Activated gamma-delta T cell treated with anti-CD3 and anti-CD28 coated beads, Interleukin-2, amount 50 U/mL, for 16 hours (primary cell): ENCODE measurements at places on chromosomes 12 and 14.

GRCh38 chr14:59210621-59211020 is 22.2 kb downstream of the DAAM1 start:
- no peak for DNase-seq

DNA sequence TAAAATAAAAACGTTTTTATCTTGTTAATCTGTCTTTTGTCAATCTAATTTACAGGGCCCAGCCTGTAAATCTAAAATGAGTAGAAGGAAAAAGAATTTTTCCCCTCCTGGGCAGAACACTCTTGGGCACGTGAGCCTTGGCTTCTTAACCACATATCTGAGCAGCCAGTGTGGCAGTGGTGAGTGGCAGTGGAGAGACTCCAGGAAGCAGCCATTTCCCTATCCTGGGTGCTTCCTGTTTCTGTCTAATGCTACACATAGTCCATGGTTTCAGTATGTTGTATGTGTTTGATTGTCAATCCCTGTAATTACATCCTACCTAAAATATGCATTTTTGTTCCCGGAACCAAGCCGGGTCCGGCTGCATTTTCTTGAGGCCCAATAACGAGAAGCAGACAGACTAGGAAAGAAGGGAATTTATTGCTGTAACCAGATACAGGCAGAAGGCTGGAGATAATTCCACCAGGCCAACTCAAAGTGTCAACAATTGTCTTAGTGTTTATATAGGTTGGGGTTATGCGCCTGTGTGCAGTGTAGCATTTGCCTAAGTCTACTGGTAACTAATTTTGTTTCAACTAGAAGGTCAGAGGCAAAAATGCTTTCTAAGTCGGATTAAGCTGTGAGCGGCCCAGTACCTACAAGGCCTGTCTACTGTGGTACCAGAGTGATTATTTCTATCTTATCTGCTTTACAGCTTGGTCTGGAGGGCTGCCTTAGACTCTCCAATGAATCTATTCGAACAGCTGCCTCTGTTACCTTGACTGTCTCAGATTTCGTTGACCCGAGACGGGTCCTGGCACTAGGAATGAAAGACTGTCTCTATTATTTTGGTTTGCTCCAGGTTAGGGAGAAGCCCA is 82.4 kb upstream of the RESF1 start:
- no peak for DNase-seq

GRCh38 chr12:54217774-54218241 is 29.0 kb upstream of the SMUG1 start:
- no peak for DNase-seq

DNA sequence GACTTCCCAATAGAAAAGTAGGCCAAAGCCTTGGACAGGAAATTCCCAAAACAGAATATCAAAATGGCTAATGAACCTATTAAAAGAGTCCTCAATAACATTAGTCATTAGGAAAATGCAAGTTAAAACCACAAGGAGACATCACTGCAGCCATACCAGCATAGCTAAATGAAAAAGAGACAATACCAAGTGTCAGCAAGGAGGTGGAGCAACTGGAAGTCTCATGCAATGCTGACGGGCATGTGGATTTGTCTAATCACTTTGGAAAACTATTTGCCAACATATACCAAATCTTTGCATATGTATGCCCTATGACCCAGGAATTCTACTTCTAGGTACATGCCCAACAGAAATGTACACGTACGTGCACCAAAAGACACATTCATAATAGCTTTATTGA is 60.5 kb upstream of the PLEKHG3 start:
- DNase-seq: no peak

DNA sequence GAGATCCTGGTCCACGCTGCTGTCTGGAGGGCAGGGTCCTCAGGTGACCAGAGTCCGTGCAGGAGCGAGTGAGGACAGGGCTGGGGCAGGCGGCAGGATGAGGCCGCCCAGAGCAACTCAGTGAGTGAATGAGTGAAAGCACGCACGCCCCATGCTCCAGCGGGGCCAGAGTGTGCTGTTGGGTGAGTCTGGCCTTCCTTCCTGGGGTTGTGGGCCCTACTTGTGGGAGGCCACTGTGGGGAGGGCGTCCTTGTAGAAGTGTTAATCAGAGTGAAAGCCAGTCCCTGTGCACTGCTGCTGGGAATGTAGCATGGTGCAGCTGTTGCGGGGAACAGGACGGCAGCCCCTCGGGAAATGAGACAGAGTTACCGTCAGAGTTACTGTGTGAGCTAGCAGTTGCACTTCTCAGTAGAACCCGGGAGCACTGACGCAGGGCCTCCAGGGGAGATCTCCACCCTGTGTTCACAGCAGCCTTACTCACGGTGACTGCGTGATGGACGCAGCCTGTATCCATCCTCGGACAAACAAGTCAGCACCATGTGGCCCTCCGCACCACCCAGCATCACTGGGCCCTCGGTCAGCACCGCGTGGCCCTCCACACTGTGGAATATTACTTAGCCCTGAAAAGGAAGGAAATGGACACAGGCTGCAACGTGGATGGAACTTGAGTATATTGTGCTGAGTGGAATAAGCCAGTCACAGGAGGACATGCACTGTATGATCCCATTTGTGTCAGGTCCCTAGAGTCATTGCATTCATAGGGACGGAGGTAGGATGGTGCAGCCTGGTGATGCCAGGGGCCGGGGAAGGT is 22.1 kb downstream of the PACS2 start:
- DNase-seq: no peak

GRCh38 chr14:37061697-37062096 is 110.7 kb downstream of the SLC25A21 start:
- no peak for DNase-seq

DNA sequence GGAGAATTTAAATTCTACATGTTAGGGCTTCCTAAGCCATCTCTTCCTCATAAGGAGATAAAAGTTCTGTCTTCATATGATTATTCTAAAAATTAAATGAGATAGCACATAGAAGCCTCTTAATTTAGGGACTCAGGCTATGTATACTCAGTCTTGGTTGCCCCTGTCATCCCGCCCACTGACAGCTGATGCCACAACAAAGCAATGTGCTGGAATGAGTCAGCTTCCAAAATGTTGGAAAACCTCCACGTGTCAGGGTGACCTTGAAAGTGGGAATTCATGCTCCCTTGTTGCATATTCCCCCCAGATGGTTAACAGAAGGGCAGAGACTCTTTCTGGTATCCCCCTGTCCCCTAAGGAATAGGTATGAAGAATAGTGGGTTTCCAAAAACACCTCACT is 238.0 kb upstream of the DDHD1 start:
- no peak for DNase-seq

DNA sequence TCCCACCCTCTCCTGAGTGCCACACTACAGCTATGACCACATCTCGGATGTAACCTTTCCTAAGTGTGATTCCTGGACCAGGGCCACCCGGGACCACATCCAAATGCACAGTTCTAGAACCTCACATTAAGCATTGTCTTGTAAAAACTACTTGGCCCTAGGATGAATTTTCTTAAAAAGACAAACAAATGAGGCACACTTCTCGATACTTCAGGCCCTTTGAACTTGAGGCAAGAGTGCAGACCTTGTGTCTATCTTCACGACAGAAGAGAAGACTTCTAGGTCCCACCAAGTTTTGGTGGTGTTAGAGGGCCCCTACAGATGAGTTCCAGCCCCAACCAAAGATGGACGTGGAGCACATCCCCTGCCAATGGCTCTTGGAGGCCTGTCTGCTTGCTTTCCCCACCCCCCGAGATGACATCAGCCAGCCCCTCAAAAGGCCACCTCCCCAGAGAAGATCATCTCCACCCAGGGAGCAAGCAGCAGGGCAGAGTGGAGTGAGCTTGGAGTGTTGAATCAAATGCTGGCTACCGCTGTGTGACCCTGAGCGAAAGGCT is 9.3 kb downstream of the ISCU start:
- DNase-seq: no peak

DNA sequence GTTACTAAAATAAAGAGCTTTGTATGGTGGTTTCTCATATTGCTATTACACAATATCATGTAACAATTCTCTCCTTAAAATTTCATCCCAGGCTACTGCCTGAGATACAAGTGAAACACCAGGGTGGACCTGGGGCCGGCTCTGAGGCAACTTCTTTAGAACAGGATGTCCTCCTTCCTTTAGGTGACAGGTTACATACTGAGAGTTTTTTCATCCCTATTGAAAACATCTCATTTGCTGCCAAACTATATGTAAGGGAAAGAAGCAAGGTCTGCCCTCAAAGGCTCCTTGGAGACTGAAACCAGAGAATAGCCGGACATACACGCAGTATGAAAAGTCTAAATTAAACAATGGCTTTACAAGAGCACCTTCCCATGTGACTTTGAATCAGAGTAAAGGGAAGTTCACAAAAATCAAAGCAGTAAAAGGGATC is 139.9 kb downstream of the DUSP6 start:
- DNase-seq: no peak

DNA sequence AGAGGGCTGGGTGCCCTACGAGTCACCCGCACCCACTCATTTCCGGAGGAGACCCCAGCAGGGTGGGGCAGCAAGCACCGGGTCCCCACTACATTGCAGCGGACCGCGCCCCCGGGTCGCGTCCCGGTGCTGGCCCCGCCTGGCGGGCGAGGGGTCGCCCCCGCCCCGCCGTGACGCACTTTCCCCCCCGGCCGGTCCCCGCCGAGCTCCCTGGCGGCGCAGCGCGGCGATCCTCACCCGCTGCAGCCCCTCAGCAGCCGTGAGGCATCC is 106.1 kb downstream of the PRICKLE1 start:
- DNase-seq: no peak

DNA sequence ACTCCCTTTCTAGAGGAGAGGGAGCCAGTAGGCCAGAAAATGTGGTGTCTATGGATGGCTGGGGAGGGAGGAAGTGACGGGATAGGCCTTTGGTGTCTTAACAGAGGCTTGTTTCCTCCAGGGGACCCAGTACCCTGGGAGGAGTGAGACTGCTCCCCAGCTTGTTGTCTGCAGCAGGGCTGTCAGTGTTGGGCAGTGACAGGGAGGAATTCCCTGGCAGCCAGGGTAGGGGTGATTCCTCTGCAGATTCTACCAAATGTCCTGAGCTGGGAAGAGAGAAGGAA is 64.0 kb downstream of the GALNT16 start:
- no peak for DNase-seq

- DNase-seq: no peak
Measured at GRCh38 chr12:41061192-41061591, 126.9 kb upstream of the PDZRN4 start.

- DNase-seq: no peak
Measured at GRCh38 chr12:118034429-118035189, 18.1 kb downstream of the RFC5 start.

DNA sequence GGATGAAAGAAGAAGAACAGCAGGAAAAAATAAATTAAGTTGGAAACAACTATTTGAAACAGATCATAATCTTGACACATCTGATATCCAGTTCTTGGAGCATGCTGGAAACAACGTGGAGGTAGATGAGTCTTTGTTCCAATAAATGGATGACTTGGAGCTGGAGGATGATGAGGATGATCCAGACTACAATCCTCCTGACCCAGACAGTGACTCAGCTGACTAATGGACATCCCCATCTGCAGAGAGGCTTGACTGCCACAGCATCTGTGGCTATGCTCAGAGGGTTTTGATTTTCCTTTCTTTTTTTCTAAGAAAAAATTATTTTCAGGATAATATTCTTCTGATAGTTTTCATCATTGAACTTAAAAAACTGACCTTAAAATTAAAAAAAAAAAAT is 6.2 kb upstream of the ZDHHC17 start:
- no peak for DNase-seq

DNA sequence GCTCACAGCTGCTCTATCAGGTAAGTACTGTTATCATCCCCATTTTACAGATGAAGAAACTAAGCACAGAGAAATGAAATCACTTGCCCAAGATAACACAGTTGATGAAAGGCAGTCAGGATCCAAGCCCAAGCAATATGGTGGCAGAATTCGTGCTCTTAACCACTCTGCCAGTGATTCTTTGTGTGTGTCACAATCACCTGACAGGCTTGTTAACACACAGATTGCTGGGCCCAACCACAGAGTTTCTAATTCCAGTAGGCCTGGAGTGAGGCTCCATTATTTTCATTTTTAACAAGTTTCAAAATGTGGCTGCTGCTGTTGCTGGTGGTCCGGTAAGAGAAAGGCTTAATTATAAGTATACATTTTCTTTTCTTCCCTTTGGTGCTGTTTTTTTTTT is 134.2 kb downstream of the TGFB3 start:
- DNase-seq: no peak

DNA sequence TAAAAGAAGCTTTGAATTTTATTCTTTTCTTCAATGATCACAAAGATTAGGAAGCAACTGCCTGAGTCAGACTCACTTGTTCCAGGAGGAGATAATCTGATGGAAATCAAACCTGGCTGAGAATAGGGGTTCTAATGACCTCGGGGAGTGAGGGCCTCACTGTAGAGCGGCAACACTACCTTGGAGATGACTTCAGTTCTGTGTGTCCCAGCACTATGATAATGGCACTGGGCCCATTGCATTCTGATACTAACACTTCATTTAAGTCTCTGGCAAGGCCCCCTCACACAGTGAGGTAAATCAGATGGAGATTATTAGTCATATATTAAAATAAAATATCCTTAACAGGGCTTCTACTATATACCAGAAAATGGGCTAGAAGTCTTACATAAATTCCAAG is 233.3 kb upstream of the EGLN3 start:
- no peak for DNase-seq

- DNase-seq: no peak
Measured at GRCh38 chr12:131606218-131606901, 104.5 kb upstream of the SFSWAP start.

DNA sequence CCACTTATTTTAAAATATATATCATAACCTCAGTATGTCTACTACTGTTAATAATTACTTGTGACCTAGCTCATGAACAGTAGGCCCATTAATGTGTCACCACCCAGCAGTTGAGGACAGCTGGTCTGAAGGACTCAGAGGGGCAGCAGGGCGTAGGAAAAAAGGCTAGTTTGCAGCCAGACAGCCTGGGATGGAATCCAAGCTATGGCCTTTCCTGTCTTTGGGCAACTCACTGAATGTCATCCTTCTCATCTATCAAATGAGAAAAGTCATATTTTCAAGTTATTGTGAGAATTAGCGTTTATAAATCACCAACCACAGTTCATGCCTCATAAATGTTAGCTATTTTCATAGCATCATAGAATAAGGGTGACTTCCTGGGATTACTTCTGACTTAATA is 12.3 kb downstream of the DENND5B start:
- no peak for DNase-seq

- DNase-seq: no peak
Measured at GRCh38 chr12:18951218-18951617, 178.3 kb upstream of the PLEKHA5 start.

GRCh38 chr12:84791444-84791843 is 121.2 kb downstream of the SLC6A15 start:
- no peak for DNase-seq

DNA sequence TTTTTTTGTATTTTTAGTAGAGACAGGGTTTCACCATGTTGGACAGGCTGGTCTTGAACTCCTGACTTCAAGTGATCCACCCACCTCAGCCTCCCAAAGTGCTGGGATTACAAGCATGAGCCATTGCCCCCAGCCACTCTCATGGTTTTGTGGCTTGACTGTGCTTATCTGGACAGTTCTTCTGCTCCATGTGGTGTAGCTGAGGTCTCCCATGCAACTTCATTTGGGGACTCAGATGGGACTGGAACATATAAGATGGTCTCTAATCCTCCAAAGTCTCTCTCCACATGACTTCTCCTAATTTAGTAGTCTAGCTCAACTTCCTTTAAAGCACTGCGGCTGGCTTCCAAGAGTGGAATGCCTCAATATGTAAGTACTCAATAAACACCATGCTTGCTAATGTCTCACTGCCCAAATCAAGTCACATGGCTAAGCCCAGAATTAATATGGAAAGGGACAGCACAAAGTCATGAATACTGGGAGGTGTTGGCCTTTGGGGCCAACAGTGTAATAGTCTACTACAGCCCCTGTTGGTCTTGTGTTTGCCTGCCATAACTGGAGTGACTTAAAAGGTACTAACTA is 7.4 kb downstream of the INHBC start:
- DNase-seq: no peak
